NCI-H187 (cell line): ENCODE measurements at places on chromosomes 16 and 17.

DNA sequence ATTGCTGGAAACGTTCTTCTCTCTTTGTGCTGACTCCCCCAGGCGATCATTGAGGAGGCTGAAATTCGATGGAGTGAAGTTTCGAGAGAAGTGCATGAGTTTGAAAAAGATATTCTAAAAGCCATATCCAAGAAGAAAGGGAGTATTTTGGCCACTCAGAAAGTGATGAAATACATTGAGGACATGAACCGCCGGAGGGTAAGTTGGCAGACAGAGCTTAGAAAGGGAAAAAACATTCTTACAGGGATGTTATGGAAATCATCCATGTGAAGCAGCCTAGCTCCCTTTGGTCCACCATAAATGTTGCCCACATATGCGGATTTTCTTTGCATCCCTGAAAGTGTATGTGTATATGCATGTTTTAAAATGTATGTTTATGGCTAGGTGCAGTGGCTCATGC lies 36.5 kb downstream of the PRSS54 start:
- no peak for DNase-seq

DNA sequence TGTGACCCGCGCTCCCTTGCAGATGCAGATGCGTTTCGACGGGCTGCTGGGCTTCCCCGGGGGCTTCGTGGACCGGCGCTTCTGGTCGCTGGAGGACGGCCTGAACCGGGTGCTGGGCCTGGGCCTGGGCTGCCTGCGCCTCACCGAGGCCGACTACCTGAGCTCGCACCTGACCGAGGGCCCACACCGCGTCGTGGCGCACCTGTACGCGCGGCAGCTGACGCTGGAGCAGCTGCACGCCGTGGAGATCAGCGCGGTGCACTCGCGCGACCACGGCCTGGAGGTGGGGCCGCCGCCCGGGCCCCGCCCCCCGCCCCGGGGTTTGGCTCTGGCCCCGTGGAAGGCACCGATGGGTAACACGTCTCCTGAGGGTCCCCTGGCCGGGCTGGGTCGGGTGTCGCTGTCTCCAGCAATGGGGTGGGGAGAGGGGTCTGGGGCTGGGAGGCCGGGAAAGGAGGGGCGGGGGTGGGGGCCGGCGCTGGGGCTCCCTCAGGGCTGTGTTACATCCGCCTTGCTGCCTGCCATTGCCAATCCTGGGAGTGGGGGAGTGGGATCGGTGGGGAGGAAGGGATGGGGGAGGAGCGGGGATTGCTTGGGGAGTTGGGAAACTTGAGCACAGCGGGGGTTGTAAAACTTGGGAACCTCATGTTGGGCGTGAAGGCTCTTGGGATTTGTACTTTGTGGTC lies 737 bp downstream of the NUDT16L1 start:
- no peak for DNase-seq

GRCh38 chr17:73031472-73031871 lies 61.0 kb downstream of the SLC39A11 start:
- DNase-seq: no peak

DNA sequence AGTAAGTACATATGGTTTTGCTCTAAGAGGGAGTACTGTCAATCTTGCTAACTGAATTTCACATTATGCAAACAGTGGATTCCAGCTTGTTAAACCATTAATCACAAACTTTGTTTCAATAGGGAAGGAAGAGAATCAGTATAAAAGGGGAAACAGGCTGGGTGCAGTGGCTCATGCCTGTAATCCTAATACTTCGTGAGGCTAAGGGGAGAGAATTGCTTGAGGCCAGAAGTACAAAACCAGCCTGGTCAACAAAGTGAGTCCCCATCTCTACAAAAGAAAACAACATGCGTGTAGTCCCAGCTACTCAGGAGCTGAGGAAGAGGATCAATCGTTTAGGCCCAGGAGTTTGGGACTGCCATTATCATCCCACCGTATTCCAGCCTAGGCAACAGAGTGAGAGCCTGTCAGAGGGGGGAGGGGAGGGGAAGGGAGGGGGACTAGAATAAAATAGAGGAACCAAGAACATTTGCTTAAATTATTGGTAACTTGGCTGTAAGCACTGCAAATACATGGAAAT lies 65.7 kb downstream of the FBXL20 start:
- no peak for DNase-seq

- no peak for DNase-seq
Observed at GRCh38 chr17:4586043-4586442, 1.7 kb downstream of the SMTNL2 start.

DNA sequence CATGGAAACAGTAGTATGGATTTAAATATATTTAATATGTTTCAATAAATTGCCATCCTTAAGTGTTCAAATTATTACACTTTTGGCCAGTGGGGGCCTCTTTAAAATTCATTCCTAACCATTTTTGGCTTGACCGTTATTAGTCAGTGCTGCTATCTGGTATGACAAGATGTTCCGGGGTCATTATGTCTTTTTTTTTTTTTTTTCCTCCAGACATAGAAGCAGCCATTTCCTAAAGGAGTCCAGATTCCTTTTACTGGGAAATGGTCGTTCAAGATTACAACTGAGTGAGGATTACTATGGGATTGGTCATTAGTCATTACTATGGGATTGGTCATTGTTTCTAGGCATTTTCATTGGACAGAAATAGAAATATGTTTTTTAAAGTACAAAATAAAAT lies 53.4 kb downstream of the NF1 start:
- no peak for DNase-seq

- peak; percentile 22 for DNase-seq
Observed at GRCh38 chr17:68509141-68510057, 2.8 kb upstream of the PRKAR1A start.

DNA sequence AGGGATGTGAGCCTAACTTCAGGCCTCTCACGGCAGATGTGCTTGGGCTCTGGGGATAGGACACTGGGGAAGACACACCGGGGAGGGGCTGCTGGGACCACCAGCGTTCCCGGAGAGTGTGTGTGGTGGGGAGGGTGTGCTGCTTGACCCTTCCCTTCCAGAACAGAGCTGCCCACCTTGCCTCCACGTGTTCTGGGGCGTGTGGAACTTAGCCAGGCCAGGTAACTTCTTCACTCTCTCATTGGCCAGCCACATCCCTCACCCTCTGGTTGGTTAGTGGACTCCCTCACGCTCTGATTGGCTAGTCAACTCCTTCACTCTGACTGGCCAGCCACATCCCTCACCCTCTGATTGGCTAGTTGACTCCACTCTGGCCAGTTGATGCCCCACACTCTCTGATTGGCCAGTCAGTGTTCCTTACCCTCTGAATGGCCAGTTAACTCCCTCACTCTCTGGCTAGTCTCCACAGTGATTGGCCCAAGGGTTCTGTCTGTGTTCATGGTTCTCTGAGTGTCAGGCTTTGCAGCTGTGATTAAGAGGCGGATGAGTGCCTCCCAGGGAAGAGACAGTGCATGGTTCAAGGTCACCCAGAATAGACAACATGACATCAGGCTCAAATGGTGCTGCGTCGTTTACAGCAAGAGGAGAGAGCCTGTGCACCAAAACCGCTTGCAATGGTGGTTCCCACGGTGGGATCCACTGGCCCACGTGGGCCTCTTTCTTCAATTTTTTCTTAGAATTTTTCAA lies 10.0 kb downstream of the TMEM235 start:
- DNase-seq: no peak

DNA sequence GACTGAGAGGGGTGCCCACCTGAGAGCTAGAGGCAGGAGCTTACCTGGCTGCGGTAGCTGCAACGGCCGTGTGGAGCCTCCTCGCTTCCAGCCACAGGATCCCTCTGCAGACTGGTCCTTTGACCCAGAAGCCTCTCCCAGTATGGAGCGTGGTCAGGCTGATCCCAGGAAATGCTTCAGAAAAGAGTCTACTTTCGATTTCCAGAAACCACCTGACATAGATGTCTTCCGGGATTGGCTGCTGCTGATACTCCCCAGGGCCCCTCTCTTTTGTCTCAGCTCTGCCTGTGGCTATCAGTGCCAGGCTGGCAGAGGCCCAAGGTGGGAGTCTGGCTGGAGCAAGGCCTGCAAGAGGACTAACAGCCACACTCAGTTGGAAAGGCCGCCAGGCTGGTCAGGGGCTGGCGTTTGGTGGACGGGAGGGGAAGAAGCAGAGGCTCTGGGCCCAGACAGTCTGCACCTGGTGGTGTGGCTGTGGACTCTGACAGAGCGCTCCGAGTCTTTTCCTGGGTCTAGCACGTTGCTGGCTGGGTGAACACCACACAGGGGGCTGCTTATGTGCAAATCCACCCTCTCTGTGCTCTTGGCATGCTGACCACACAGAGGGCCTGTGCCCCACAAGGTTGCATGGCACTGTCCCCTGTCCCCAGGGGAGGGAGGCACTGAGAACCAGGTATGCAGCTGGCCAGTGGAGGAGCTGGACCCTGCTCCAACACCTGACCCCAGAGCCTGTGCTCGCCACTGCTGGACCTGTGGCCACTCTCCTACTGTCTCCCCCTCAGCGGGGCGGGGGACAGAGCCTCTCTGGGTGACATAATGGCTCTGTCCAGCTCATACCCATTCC lies at the start of gene LGALS3BP:
Gene LGALS3BP, minus strand, starts transcription at position 144 of the 844 bp plus-strand sequence. CDS start 2,732 bp downstream, outside the sequence.
- DNase-seq: peak; percentile 84

GRCh38 chr16:75293772-75294171 lies 42.3 kb upstream of the BCAR1 start:
- no peak for DNase-seq

- no peak for DNase-seq
Observed at GRCh38 chr17:78338486-78339259, 21.2 kb downstream of the SOCS3 start.

GRCh38 chr17:82031885-82032627 lies 578 bp downstream of the RAC3 start:
- DNase-seq: peak; percentile 41

- no peak for DNase-seq
Observed at GRCh38 chr16:48394355-48394703, 9.1 kb upstream of the SIAH1 start.

- DNase-seq: no peak
Observed at GRCh38 chr16:30746638-30747175, 1.5 kb upstream of the PHKG2 start.

GRCh38 chr16:84948851-84949610 lies 62.3 kb downstream of the ZDHHC7 start:
- DNase-seq: no peak

DNA sequence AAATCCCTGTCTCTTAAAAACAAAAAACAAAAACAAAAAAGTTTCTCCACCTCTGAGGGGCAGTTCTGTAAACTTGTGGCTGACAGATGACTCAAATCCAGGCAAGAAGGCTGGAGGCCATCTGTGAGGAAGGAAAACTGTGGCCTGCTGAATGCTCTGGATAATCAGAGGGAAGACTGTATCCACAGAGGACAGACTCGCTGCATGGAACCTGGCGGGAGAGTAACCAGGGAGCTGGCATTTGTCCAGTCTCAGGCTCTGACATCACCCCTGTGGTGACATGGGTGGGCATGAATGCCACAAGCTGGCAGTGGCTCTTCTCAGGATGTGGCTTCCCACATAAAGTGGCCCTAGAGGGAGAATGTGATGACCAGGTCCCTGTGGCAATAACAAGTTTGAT lies 2.8 kb upstream of the KSR1 start:
- no peak for DNase-seq

- DNase-seq: no peak
Observed at GRCh38 chr17:18256776-18257175, 1.8 kb downstream of the FLII start.

DNA sequence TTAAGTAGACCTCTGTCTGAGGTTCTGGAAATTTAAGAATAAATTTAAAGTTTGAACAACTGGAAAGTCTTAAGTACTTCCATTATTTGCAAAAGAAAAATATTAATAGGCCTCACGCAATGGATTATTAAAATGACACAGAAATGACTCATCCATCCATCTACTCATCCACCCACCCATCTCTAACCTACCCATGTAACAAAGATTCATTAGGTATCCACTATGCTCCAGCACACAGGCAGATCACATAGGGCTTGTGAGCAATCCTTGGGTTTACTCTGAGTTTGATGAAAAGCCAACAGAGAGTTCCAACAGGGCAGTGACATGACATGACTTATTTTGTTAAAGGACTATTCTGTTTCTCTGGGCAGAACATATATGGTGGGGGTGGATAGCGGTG lies 93.3 kb downstream of the HELZ start:
- no peak for DNase-seq

DNA sequence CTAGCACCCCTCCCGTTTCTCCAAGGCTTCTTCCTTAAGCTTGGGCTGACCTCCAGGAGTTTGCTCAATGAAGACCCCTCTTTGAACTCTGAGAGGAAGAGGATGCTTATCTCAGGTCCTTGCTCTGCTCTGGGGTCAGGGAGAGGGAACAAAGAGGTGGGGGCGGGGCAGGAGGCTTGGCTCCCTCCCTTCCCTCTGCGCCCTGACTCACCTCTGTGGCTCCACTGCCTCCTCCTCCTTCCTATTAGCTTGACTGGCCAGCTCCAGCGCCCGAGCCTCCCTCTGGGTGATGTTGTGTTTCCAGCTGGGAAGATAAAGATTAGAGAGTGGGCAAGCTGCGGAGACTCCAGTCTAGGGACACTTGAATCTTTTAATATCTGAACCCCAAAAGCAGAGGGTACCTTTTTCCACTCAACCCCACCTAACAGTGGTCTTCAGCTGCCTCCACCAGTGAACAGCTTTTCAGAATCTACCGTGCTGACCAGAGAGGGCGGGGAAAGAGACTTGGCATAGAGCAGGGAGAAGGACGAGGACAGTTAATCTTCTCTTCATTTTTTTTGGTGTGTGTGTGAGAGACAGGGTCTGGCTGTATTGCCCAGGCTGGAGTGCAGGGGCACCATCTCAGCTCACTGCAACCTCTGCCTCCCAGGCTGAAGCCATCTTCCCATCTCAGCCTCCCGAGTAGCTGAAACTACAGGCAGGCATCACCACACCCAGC lies 6.7 kb downstream of the GIP start:
- no peak for DNase-seq

GRCh38 chr16:81478876-81479511 lies 34.4 kb downstream of the CMIP start:
- no peak for DNase-seq

- no peak for DNase-seq
Observed at GRCh38 chr17:31158746-31159377, 64.1 kb downstream of the NF1 start.

DNA sequence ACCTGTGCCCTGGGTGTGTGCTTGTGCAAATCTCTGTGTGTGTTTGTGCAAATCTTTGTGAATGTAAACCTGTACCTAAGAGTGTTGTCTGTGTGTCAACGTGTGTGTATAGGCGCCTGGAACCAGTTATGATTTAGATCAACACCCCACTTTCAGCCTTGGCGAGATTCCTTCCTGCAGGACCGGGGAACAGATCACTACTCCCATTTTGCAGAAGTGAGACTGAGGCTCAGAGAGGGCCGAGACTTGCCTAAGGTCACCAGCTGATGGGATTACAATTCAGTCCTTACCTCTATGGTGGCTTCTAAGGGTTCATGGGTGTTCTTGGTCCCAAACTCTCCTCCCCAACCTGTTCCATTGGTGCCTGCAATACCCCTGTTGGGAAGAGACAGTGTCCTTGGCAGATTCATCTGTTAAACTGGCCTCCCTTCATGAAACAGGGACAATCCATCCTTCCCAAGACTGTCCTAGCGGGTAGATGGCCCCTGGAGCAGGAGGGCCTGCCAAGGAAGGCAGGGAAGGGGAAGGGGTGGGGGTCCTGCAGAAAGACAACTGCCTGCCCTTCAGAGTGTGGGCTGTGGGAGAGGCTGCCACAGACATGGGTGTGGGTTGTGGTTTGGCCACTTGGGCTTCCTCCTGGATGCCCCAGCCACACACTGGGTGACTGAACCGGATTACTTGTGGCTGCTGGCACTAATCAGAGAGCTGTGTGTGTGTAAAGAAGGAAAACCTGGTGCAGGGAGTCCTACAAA lies 6.9 kb upstream of the MAPK7 start:
- no peak for DNase-seq
